Hepatocyte (in vitro differentiated cells): ENCODE measurements at places on chromosomes 7 and 10. TPM values are rescaled to one million over a fixed set of nuclear protein-coding genes. Genes with fewer than 3 reads are reported as not detected.
A peak's percentile ranks its signal among the peaks of the same experiment; 100 is the strongest.

UBTD1 gene
- 12.8 and 20.6 TPM in 2 replicates for total RNA-seq

RNF133 gene
- 1.9 and 2.2 TPM in 2 replicates for total RNA-seq

ZNF425 gene
- 2.7 and 3.9 TPM in 2 replicates for total RNA-seq

DNA sequence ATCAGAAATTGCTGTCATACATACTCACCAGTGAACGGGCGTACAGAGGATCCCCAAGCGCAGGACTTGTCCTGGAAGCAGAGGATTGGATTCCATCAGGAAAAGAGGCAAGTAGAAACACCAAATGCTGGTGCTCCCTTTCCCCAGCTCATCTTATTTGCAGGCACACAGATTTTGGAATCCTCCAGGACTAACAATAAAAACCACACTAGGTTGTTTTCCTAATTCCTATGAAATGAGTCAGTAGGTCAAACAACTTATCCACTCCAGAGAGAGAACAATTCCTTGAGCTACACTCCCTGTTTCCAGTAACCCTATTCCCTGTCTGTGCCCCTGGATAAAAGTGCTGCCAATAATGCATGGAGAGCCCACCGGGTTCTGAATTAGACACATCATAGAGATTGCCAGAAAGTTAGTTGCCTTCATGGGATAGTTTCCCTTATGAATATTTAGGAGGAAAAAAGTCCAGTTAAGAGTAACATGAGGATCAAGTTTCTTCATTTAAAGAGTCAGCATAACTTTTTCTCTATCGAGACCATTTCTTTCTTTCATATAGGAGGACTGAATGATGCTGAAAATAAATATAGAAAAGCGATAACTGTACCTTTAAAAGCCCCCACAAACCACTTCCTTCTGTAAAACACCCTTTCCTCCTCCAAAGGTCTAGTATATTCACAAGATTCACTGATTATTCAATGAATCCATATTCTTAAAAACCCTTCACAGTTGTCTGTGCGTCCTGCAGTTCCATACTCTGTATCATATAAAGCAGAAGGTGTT, 178.3 kb upstream of the KLF14 start:
- no peak for DNase-seq

DNA sequence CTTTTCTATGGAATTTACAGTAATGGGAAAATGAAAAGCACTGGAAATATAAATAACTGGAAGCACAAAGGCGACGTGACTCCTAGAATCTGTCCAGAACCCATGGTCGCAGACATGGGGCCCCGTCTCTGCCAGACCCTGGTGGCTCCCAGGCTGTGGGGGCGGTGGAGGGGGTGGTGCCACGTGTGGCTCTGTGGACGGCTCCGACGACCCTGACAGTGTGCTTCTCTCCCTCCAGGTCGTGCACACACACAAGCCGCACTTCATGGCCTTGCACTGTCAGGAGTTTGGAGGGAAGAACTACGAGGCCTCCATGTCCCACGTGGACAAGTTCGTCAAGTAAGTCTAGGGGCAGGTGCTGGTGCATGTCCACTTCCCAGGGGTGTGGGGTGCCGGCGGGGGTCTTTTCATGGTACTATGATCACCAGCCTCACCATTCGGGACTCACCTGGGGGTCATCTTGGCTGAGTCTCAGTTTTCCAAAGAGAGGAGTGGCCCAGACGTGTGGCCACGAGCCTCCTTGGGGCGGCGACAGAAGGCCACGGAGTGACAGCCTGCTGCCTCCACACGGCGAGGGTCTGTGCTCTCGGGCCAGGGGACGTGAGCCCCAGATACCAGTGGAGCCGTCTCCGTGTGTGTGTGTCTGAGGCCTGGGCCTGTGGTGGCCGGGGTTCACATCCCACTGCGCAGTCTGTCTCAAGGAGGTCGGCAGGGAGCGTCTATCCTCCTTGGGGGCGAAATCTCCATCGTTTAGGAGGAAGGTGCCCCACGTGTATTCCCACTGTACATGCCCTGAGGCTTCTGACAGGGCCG, 108.2 kb downstream of the INPP5A start:
- DNase-seq = no peak

ADCY1 gene
- total RNA-seq = 2.9 and 3.0 TPM in 2 replicates

BPGM gene
- 23.2 and 25.0 TPM in 2 replicates for total RNA-seq

DNA sequence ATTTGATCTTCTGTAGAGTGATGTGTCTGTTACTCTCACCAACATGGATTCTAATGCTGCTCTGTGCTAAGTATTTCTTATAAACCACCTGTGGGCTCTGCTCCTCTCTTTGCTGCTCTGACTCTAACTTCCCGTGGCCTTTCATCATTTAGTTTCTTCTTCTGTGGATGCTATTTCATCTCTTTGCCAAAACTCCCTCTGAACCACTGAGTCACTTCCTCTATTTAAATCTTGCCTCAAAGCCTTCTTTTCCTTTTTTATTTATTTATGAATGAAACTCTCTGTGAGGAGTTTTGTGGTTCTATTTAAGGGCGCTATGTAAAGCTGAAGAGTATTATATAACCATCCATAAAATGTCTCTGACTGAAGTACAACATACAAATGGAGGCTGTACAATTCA, 538.5 kb downstream of the SUGCT start:
- DNase-seq = no peak

LDB3 gene
- 0.12 TPM in 1 of 2 replicates, not detected in the other for total RNA-seq

DNA sequence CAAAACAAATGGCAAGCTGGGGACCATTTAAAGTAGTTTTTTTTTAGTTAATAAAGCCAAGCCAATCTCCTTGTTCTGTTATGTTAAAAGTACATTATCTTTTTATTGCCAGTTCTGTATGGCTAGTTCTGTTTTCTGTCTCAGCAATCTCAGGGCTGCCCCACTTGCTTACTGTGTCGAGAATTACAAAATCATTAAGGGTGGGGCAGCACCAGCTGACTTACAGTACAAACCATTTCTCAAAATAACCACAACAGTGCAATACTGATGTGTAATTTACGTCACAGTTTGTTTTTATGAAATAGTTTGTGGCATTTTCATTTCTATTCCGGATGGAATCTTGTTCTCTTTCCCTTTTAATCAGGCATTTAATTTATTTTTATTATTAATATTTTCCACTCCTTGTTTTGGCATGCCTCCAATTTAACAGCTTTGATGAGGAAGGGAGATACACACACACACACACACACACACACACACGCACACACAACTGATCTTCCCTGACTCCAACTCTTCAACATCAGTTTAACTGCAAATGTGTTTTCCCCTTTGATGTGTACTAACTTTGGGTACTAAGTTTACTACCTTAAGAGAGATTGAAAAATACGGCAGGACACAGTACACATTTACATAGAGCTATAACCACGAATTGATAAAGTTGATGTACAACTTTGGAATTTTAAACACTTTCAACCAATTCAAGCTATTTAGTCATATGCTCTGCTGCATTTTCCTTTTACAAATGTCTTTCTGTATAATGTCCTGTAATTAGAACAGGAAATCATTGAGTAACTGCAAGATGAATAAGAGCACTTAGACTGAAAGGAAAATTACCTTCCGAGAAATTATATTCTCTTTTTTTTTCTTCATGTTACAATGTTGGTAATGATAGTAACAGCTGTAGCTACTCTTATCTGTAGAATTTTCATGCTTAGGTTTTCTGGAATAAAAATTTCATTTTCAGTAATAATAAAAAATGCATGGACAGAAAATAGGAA, 91.5 kb downstream of the ARID5B start:
- DNase-seq = peak; percentile 58

- no peak for DNase-seq
These were observed 36.5 kb downstream of the ZMIZ1 start for GRCh38 chr10:79105150-79105739.

DNA sequence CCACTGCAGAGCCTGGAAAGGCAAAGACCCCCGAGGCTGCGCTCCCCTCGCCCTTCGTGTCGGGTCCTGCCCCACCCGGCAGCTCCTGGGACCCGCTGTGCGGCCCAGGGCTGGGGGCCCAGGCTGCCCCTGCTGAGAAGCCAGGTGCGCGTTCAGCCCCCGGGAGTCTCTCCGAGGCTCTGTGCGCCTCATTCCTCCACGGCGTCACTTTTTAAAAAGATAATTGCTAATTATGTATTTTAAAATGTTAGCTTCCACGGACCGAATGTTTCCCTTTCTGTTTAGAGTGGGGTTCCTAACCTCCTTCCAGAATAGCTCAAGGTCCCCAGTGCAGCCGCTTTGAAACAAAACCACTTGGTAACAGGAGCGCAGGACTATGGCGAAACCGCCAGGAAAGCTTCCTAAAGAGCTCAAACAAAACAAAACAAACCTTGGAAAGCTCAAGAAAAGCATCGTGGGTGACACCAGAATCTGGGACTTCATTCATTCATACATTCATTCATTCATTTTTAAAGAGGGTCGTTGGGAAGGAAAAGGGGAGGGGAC, 45.6 kb downstream of the PDIA4 start:
- peak; percentile 32 for DNase-seq

DNA sequence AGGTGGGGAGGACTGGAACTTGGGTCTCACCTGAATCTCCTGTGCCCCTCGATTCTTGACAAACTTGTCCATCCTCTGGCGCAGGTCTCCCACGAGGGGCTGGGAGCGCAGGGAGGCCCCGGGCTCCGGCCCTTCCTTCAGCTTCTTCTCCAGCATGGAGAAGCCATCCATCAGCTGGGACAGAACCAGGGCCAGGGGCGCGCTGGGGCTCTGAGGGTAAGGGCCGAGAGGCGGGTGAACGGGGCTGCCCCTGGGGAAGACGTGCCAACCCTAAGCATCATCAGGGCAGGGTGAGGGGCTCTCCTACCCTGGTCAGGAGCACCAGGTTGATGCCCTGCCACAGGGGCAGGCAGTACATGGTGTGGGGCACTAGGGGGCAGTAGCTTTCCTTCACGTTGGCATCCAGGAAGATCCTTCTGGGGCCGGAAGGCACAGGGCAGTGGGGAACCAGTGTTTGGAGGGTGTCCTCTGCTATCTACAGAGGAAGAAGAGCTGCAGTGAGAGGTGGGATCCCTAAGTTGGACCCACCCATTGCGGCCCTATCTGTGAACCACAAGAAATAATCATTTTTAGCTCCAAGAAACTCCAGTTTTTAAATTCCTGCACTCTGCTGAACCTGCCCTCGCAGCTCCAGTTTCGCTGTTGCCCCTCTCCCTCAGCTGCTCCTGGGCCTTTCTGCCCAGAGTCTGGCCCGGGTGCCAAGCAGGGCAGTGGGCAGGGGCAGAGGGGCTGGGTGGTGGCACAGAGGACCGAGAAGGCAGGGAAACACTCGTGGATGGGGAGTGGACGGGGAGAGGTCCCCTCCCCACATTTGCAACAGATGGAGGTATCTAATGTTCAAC, 10.8 kb upstream of the PYROXD2 start:
- DNase-seq = peak; percentile 53

- DNase-seq = no peak
These were observed 1.1 kb upstream of the RABGEF1 start for GRCh38 chr7:66739477-66739876.

GRCh38 chr7:158683541-158683940, 21.1 kb downstream of the NCAPG2 start:
- no peak for DNase-seq

GRCh38 chr7:79897166-79897565, 237.5 kb upstream of the GNAI1 start:
- no peak for DNase-seq

DNA sequence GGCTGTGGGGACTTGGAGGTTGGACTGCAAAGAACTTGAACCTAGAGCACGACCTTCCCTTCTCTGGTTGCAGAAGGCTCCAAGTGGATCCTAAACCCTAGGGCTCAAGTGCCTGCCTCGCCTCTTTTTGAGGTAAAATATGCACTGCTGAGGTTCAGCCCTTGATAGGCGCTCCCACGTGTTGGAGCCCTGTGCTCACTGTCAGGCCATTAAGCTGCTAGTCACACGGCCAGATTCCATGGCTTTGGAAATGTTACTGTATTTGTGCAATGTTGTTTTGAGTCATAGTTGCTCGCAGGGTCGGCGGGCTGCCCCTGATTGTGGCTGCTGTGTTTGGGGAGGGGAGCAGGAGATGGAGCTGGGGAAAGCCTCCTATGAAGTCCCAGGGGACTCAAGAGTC, 39.8 kb upstream of the PCBD1 start:
- DNase-seq = no peak

DNA sequence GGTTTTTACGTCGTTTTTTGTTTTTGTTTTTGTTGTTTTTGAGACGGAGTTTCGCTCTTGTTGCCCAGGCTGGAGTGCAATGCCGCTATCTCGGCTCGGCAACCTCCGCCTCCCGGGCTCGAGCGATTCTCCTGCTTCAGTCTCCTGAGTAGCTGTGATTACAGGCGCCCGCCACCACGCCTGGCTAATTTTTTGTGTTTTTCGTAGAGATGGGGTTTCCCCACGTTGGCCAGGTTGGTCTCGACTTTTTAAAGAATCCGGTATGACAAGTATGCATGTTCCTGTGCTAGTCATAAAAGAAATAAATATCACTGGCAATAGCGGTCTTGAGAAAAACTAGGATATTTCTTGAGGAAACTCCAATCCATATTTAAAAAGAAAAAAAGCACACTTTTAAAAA, 2.7 kb upstream of the ARL4A start:
- DNase-seq = no peak
